ENCODE measurements at places on chromosomes 3 and 15. TPM values are rescaled to one million over a fixed set of nuclear protein-coding genes. Genes with fewer than 3 reads are reported as not detected.

DNA sequence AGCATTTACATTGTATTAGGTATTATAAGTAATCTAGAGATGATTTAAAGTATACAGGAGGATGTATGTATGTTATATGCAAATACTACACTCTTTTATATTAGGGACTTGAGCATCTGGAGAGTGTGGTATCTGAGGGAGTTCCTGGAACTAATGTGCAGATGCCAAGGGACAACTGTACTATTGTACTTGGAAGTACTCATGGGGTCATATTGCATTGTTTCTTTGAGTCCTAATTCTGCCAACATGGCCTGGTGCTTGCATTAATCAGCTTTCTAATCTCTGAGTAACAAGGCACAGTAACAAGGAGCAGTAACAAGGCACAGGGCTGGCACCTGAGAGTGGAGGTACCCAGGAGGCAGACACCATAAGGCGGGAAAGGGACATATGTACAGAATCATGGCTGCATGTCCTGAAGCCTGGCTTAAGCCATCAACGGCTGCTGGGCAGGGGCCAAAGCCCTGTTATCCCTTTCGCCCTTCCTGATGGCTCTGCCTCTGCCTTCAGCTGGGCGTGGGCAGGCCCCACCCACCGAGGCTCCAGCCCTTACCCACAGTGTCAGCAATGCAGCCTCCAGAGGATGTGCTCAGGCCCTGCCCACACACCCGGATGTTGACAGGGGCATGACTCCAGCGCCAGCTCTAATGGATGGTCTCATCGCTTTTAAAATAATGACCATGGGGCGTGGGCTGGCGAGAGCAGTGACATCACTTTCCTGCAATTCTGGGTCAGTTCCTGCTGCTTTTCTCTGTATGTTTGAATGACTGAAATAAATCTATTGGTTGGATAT is 22.9 kb downstream of the CEMIP start:
- no peak for DNase-seq

Gene BMF
- polyA plus RNA-seq: 12.5 TPM

Gene GOLGA6L7
- not detected for polyA plus RNA-seq

GRCh38 chr3:106629215-106629832 is 747.9 kb upstream of the CCDC54 start:
- DNase-seq: no peak

GRCh38 chr3:192482391-192482790 is 244.9 kb downstream of the FGF12 start:
- DNase-seq: no peak

Gene NOX5
- polyA plus RNA-seq: 0.30 TPM

Gene WDR48
- 37.3 TPM for polyA plus RNA-seq

- DNase-seq: no peak
Measured at GRCh38 chr3:45943207-45943846, at the start of gene CXCR6. CXCR6 (plus strand) TSS chr3:45943464; CDS start chr3:45946482, 3,018 bp downstream.

- no peak for DNase-seq
Measured at GRCh38 chr3:152061296-152061695, 187.9 kb downstream of the SUCNR1 start.

- no peak for DNase-seq
Measured at GRCh38 chr3:109059264-109059663, 58.7 kb downstream of the MORC1 start.

- DNase-seq: no peak
Measured at GRCh38 chr15:41630616-41631217, 29.5 kb upstream of the MGA start.

- no peak for DNase-seq
Measured at GRCh38 chr3:3902161-3902560, 102.9 kb downstream of the LRRN1 start.
